CD8-positive, alpha-beta memory T cell (primary cell): ENCODE measurements at places on chromosomes 11 and 22. TPM values are rescaled to one million over a fixed set of nuclear protein-coding genes. Genes with fewer than 3 reads are reported as not detected.

DNA sequence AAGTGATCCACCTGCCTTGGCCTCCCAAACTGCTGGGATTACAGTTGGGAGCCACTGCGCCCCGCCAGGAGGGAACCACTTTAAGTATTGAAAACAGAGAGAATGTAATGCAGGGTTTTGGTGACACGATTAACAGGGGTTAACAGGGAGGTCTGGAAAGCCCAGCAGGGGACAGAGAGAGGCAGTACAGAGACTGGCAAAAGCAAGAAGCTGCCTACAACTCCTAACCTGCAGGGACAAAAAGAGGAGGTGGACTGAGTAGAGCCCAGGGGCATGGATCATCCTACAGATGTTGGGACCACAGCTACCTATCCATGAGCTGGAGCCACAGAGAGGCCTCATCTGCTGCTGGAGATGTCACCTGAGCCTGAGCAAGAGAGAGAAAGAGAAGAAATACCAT is 1.7 kb upstream of the SPINDOC start:
- peaks cover 14% of the 10 kb centered on the region for H3K4me1 ChIP-seq
- no peaks in the 10 kb centered on the region for H3K36me3 ChIP-seq
- no peak overlapping the region for H3K4me3 ChIP-seq
- H3K27ac ChIP-seq, result no peak overlapping the region

- no peak overlapping the region for H3K4me3 ChIP-seq
- no peak overlapping the region for H3K27ac ChIP-seq
- H3K36me3 ChIP-seq, result no peaks in the 10 kb centered on the region
- DNase-seq, result no peak
- no peaks in the 10 kb centered on the region for H3K4me1 ChIP-seq
- no peaks in the 10 kb centered on the region for H3K27me3 ChIP-seq
Observed at GRCh38 chr11:21896746-21897602, 295.9 kb upstream of the ANO5 start.

- H3K36me3 ChIP-seq, result no peaks in the 10 kb centered on the region
- H3K4me1 ChIP-seq, result no peaks in the 10 kb centered on the region
- H3K27me3 ChIP-seq, result no peaks in the 10 kb centered on the region
- no peak overlapping the region for H3K27ac ChIP-seq
- no peak for DNase-seq
- H3K4me3 ChIP-seq, result no peak overlapping the region
Observed at GRCh38 chr22:33850193-33850592, 70.1 kb downstream of the LARGE1 start.

- no peaks in the 10 kb centered on the region for H3K36me3 ChIP-seq
- DNase-seq, result no peak
- H3K4me1 ChIP-seq, result peaks cover 9% of the 10 kb centered on the region
- H3K27ac ChIP-seq, result no peak overlapping the region
- no peak overlapping the region for H3K4me3 ChIP-seq
- H3K27me3 ChIP-seq, result no peaks in the 10 kb centered on the region
Observed at GRCh38 chr11:47148270-47148669, 28.4 kb downstream of the ARFGAP2 start.

GRCh38 chr11:69442807-69443137 is 38.7 kb upstream of the LINC01488 start:
- H3K36me3 ChIP-seq, result no peaks in the 10 kb centered on the region
- H3K4me3 ChIP-seq, result no peak overlapping the region
- DNase-seq, result no peak
- H3K4me1 ChIP-seq, result peaks cover 6% of the 10 kb centered on the region

DNA sequence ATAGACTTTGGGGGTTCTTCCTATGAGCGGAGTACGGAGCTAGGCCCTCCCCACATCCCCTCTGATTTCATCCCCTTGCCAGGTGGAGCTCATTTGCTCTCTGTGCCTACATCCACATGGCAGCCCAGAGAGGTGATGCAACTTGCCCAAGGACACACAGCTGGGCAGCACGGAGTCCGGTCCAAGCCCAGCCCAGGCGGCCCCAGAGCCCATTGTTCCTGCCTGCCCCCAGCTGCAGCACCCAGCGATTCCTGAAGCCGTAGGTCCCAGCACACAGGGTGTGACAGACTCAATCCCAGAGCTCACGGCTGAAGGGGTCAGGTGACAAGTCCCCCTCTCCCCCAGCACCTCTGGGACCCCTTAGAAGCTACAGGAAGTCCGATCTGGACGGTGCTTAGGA is 22.2 kb upstream of the RFPL3 start:
- H3K4me3 ChIP-seq, result no peak overlapping the region
- no peaks in the 10 kb centered on the region for H3K36me3 ChIP-seq
- no peak for DNase-seq
- no peak overlapping the region for H3K27ac ChIP-seq
- H3K27me3 ChIP-seq, result no peaks in the 10 kb centered on the region

DNA sequence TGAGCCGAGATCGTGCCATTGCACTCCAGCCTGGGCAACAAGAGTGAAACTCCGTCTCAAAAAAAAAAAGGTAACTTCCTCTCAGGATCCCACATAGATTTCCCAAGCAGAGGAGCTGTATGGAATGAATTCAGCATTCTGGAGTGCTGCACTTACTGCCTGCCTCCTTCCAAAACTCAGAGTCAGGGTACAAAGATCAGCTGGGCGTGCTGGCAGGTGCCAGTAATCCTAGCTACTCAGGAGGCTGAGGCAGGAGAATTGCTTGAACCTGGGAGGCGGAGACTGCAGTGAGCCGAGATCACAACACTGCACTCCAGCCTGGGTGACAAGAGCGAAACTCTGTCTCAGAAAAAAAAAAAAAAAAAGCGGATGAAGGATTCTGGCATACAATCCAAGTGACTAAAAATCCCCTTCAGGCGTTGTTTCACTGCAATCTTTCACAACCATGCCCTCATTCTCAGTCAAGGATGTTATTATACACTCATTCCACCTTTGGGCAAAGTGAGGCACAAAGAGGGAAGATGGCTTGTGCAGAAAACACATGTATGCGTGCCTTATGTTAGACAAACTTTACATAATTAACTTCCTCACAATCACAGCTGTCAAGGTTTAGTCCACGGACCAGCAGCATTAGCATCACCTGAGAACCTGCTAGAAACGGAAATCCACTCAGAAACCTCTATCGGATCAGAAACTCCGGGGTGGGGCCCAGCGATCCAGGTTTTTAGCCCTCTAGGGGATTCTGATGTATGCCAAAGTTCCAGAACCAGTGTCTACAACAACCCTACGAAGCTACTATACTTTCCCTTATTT is 1.1 kb upstream of the NOL12 start:
- no peak overlapping the region for H3K27ac ChIP-seq
- peaks cover 23% of the 10 kb centered on the region for H3K4me1 ChIP-seq
- H3K36me3 ChIP-seq, result peaks cover 16% of the 10 kb centered on the region
- H3K4me3 ChIP-seq, result no peak overlapping the region
- DNase-seq, result no peak
- H3K27me3 ChIP-seq, result no peaks in the 10 kb centered on the region

GRCh38 chr11:94139416-94139815 is 10.8 kb downstream of the PANX1 start:
- no peak for DNase-seq
- no peaks in the 10 kb centered on the region for H3K27me3 ChIP-seq
- H3K36me3 ChIP-seq, result no peaks in the 10 kb centered on the region
- no peak overlapping the region for H3K27ac ChIP-seq
- H3K4me1 ChIP-seq, result peaks cover 4% of the 10 kb centered on the region
- no peak overlapping the region for H3K4me3 ChIP-seq

DNA sequence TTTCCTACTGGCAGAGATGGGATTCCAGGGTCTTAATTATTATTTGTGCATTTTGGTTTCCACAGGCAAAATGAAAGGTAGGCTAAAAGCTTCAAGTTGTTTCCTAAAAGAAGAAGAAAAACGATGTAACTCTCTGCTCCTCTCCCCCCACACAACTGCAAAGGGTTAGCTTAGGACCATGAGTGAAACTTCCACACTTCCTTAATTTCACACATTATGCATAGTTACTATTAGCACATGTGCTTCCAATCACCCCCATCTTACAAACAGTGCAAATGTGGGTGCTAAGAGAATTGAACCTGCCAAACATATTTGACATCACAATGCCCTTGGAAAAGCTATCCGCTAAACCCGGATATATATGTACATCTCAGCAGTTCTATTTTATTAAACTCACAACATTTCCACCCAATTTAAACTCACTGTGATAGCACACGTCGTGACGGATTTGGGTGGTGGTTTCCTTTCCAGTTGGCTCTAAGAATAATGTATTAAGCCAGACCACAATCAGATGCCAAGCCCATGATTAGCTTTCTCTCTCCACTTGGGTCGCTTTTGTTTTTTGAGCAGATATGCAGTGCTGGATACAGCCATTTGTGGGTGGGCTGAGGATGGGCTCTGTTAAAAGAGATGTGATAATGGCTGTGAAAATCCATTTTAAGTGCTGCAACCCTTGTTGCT is 245.0 kb upstream of the POU2AF2 start:
- H3K4me1 ChIP-seq, result no peaks in the 10 kb centered on the region
- no peaks in the 10 kb centered on the region for H3K27me3 ChIP-seq
- no peak overlapping the region for H3K4me3 ChIP-seq
- DNase-seq, result no peak
- no peaks in the 10 kb centered on the region for H3K36me3 ChIP-seq

DNA sequence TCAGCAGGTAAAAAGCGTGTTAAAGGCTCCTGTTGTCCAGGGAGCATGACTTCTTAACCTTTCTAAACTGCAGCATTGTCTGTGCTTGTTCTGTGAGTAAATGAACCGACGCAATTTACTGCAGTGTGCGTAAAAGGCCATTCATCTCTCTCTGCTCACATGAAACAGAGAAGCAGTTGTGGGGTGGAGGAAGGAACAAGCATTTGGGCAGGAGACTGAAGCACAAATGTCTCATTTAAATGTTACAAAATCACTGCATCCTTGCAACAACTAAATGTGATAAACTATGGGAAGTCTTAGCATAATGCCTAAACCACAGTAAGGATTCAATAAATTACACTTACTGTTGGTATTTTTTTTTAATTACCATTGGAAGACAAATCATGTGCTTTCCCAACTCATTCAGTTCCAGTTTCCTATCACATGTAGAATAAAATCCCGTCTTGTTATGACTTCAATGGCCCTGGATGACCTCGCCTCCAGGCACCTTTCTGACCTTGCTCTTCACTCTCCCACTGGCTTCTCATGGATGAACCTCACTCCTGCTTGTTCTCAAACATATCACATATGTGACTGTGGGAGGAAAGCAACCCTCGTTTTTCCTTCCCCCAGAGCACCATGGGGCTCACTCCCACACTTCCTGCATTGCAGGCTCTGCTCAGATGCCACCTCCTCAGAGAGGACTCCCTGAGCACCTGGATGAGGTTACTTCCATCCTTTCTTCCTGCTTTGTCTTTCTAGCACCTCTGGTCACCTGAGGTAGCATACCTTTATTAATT is 21.6 kb upstream of the RFPL2 start:
- H3K27ac ChIP-seq, result no peak overlapping the region
- no peak for DNase-seq
- H3K4me1 ChIP-seq, result no peaks in the 10 kb centered on the region
- H3K27me3 ChIP-seq, result no peaks in the 10 kb centered on the region
- no peak overlapping the region for H3K4me3 ChIP-seq

GRCh38 chr11:14218728-14219127 is 140.3 kb downstream of the RRAS2 start:
- H3K27me3 ChIP-seq, result peaks cover 3% of the 10 kb centered on the region
- DNase-seq, result no peak
- H3K36me3 ChIP-seq, result no peaks in the 10 kb centered on the region
- H3K4me3 ChIP-seq, result no peak overlapping the region
- no peaks in the 10 kb centered on the region for H3K4me1 ChIP-seq

DNA sequence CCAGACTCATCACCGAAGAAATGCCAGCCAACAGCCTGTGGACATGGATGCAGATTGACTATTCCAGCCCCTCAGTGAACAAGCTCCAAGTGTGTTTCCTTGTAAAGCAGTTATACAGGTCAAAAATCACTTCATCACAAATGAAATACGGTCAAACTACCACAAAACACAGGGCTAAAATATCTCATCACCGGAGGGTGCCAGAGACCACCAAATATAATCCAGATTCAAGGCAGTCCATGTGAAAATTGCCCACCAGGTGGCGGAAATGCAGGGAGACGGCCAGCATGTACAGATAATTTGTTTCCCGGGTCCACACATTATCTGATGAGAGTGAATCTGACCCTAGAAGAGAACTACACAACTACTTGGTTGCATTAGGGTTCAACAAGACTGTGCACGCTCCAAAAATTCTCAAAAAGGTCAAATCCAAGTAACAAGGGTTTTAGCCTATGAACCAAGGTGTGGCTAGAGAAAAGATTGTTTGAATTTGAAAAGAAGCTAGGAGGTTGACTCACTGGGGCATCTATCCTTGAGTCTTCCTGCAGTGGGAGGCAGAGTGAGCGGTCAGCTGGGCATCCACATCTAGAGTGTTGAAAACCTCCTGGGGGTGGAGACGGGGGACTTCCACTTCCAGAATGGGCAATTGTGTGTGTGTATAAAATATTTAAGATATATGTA is 71.7 kb downstream of the IGLL5 start:
- peak; percentile 70 for DNase-seq
- H3K27me3 ChIP-seq, result peaks cover 4% of the 10 kb centered on the region
- no peak overlapping the region for H3K4me3 ChIP-seq
- H3K27ac ChIP-seq, result no peak overlapping the region
- no peaks in the 10 kb centered on the region for H3K4me1 ChIP-seq

- peak; percentile 61 for DNase-seq
- H3K27ac ChIP-seq, result peak overlapping the region; percentile 54
- peaks cover 53% of the 10 kb centered on the region for H3K4me1 ChIP-seq
- peak overlapping the region; percentile 60 for H3K4me3 ChIP-seq
- no peaks in the 10 kb centered on the region for H3K36me3 ChIP-seq
- H3K27me3 ChIP-seq, result no peaks in the 10 kb centered on the region
Observed at GRCh38 chr22:50548040-50548920, 2.6 kb downstream of the KLHDC7B start.

DNA sequence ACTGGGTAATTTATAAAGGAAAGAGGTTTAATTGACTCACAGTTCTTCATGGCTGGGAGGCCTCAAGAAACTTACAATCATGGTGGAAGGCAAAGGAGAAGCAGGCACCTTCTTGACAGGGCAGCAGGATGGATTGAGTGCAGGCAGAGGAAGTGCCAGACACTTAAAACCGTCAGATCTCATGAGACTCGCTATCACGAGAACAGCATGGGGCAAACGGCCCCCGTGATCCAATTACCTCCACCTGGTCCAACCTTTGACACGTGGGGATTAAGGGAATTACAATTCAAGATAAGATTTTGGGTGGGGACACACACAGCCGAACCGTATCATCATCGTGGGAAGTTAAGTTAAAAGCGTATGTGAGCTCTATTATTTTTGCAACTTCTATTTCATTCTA is 71.4 kb upstream of the SYN3 start:
- H3K4me1 ChIP-seq, result no peaks in the 10 kb centered on the region
- no peak overlapping the region for H3K27ac ChIP-seq
- no peaks in the 10 kb centered on the region for H3K27me3 ChIP-seq
- H3K4me3 ChIP-seq, result no peak overlapping the region
- no peak for DNase-seq
- H3K36me3 ChIP-seq, result no peaks in the 10 kb centered on the region

INS gene
- not detected for polyA plus RNA-seq

C11orf91 gene
- polyA plus RNA-seq, result not detected

C11orf21 gene
- 30.1 TPM for polyA plus RNA-seq

DENND5A gene
- polyA plus RNA-seq, result 13.1 TPM

GTSE1 gene
- polyA plus RNA-seq, result 0.10 TPM

FOSL1 gene
- 0.51 TPM for polyA plus RNA-seq

LIF gene
- polyA plus RNA-seq, result not detected

DAGLA gene
- polyA plus RNA-seq, result not detected

CADM1 gene
- 2.7 TPM for polyA plus RNA-seq

ANO1 gene
- polyA plus RNA-seq, result not detected

TRAF6 gene
- polyA plus RNA-seq, result 12.7 TPM

SAA1 gene
- polyA plus RNA-seq, result not detected
